ENCODE measurements at places on chromosomes 12 and 14.

DNA sequence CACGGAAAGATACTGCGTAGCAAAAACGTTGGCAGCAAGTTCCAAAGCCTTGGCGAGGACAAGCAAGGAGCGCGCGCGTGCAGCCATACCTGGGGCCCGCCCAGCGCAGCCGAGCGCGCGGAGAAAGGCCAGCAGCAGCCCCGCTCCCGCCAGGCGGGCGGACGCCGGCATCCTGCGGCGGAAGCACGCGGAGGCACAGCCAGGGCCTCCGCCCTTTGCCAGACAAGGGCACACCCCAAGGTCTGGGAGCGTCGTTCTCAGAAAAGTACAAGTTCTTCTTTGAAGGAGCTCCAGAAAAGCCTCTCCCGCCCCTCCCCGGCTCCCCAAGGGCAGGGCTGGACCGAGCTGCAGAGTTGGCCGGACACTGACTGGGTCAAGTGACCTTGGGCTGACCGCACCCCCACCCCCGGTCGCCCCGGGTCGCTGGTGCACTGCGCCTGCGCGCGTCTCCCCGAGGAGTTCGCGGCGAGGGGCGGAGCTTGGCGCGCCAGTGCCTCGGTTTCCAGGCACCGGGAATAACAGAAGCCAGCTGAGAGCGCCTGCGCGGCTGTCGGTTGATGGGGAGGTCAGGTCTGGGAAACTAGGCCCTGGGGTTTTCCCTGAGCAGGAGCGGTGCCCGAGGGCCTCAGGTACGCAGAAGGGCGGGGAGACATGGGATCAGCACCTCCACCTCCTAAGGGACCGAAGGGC is at the start of gene ZC2HC1C:
Gene ZC2HC1C, plus strand, starts transcription at position 521 of the 690 bp plus-strand sequence. CDS start 933 bp downstream, outside the sequence.
- peak; percentile 93 for DNase-seq

- DNase-seq, result no peak
These were observed 78.1 kb downstream of the KIF26A start for GRCh38 chr14:104216457-104216856.

- DNase-seq, result no peak
These were observed 14.3 kb downstream of the RASSF8 start for GRCh38 chr12:25972783-25973182.

DNA sequence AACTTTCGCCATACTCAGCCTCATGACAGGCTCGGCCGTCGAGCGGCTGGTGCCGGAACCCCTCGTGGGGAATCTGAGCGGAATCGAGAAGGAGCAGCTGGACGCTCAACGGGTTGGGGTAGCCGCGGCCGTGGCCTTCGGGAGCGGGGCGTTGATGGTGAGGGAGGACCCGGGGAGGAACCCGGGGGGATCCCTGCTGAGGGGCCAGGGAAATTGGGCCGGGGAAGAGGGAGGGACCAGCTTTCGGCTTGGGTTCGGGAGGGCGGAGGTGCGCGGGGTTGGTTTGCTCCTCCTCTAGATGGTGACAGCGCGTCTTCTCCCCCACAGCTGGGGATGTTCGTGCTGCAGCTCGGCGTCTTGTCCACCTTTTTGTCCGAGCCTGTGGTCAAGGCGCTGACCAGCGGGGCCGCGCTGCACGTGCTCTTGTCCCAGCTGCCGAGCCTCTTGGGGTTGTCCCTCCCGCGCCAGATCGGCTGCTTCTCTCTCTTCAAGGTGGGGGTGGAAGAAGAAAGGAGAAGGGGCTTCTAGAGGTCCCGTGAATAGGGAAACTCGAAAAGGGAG is 9.8 kb downstream of the ARHGEF25 start:
- no peak for DNase-seq

DNA sequence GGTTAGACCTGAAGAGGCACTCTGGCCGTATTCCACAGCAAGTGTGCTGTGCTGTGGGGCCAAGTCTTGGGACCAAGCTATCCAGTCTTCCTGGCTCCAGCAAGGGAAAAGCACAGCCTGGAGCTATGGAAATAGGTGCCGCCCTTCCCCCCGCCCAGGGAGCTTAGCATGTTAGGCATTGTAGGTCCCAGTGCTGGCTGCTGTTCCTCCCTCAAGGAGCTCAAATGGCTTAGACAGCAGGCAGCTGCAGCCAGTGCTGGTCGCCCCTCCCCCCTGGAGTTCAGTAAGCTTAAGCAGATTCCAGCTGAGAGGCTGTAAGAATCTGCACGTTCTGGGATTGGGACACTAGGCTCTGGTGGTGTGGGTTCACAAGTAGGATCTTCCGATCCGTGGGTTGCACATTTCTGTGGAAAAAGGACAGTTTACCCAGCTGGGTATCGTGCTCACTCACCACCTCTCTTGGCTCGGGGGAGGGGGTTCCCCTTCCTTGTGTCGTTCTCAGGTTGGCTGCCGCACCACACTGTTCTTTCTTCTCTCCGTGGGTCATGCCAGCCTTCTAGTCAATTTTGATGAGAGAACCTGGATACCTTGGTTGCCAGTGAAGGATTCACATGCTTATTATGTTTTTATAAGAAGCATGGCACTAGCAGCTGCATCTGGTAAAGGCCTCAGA is 127.3 kb downstream of the CNTN1 start:
- no peak for DNase-seq

- DNase-seq, result no peak
These were observed 47.7 kb upstream of the PPP2R5C start for GRCh38 chr14:101713621-101714349.

- DNase-seq, result peak; percentile 82
These were observed 113.3 kb downstream of the FOXN3 start for GRCh38 chr14:89303456-89304435.

DNA sequence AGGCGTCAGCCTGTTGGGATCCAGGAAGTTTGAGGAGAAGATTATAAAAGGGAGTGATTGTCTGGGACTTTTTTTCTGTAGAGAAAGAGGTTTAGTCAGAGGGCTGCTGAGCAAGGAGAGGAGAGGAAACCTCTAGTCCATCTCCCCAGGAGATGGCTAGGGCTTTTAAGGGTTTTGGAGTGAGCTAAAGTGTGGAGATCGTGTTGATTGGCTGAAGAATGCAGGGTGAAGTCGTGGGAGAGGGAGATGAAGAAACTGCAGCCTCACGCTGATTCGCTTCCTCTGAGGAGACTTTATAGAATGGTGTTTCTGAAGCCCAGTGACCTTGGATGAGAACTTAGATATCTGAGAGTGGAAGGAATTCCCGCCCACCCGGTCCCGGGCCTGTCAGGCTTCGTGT is 193.7 kb upstream of the PWP1 start:
- DNase-seq, result no peak

DNA sequence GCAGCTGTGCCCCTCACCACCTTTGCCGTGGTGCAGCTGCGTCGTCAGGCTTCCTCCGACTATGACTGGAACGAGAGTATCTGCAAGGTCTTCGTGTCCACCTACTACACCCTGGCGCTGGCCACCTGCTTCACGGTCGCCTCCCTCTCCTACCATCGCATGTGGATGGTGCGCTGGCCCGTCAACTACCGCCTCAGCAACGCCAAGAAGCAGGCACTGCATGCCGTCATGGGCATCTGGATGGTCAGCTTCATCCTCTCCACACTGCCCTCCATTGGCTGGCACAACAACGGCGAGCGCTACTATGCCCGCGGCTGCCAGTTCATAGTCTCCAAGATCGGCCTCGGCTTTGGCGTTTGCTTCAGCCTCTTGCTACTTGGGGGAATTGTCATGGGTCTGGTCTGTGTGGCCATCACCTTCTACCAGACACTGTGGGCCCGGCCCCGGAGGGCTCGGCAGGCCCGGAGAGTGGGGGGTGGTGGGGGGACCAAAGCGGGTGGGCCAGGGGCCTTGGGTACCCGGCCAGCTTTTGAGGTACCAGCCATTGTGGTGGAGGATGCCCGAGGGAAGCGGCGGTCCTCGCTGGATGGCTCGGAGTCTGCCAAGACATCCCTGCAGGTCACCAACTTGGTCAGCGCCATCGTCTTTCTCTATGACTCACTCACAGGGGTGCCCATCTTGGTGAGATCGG is 2.6 kb downstream of the GPR162 start:
- DNase-seq, result no peak

- no peak for DNase-seq
These were observed 13.1 kb downstream of the GPR68 start for GRCh38 chr14:91231446-91231845.

DNA sequence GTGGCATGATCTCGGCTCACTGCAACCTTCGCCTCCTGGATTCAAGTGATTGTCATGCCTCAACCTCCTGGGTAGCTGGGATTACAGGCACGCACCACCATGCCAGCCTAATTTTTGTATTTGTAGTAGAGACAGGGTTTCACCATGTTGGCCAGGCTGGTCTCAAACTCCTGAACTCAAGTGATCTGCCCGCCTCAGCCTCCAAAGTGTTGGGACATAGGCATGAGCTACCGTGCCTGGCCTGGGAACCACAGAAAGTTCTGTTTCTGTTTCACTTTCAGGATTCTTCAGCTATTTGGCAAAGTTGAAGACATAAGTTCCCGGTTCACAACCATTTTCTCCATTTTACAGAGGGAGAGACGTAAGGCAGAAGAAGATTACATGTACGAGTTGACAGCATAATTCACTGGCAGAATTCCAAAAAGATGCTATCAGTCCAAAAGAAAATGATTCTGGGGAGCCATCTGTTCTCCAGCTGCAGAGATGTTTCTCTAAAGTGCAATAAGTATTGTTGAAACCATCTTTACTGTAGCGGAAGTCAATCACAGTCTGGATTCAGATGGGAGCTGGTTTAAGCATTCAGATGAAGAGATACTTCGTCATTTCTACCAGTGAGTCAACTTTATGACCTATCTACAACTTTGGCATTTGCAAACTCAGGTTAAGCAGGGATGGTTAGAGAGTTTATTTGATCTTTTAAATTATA is 8.1 kb upstream of the RNF34 start:
- DNase-seq, result no peak

- DNase-seq, result no peak
These were observed 44.8 kb upstream of the NR2C1 start for GRCh38 chr12:95118138-95118787.

GRCh38 chr12:44387581-44387980 is 488.5 kb downstream of the NELL2 start:
- no peak for DNase-seq

DNA sequence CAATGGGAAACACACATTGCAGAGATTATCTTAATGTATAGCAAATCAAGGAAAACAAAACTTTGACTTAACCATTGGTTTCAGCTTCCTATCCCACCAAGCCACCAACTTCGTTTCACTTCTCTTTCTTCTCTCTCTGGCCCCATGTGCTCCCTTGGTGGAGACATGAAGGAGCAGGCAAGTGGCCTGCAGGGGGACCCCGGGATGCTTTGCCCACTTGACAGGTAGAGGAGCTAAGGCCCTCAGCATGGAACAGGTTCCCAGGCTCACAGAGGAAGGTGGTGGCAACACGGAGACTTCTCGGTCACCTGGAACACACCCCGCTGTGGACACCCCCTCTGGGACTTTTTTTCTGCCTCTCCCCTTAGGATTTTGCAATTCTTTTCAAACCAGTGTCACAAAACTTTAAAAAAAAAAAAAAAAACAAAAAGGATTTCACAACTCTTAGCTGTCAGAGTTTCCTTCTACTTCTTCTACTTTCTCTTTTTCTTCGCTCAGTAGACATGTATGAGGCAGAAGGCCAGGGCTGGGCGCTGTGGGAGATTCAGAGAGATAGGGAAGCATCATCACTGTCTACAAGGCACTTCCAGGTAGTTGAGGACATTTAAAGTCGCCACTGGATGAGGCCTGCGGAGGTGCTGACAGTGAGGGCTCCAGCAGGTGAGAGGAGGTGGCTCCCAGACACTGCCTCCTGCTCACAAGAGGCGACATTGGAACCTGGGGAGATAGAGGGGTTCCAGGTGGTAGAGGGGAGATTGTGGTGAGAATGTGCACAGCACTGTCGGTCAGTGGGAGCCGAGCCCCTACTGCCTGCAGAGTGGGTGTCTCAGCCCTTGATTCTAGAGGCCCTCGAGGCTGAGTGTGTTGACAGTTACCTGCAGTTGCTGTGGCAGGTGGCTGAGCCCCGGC is 119.6 kb downstream of the GCH1 start:
- DNase-seq, result peak; percentile 30
